Right cardiac atrium (tissue), 5 donors: ENCODE measurements at places on chromosomes 12 and 14.

DNA sequence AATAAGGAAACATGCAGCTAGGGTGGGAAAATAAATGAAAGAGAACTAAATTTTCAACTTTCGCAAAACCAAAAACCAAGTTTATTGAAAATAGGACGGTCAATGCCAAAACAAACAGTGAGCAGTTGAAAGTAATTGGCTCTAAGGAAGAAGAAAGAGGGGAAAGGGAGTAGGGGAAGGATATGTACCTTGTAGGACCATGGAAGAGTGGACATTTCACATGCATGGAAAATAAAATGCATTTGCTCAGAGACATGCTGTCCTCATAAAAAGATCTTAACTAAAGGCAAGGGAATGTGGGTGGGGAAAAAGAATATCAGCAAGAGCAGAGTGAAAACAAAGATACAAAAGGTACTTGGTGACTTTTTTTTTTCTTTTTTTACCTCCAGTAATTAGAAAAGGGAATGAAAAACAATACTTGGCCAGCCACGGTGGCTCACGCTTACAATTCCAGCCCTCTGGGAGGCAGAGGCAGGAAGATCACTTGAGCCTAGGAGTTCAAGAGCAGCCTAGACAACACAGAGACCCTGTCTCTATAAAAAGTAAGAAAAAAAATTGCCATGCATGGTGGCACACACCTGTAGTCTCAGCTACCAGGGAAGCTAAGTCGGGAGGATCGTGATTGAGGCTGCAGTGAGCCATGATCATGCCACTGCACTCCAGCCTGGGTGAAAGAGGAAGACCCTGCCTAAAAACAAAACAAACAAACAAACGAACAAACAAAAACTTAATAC lies 6.6 kb downstream of the TXNDC16 start:
- DNase-seq = no peak

- DNase-seq = no peak
These were observed 38.4 kb upstream of the CPM start for GRCh38 chr12:68971404-68971803.

- peak; percentile 71 for DNase-seq
These were observed 59.1 kb downstream of the RASSF3 start for GRCh38 chr12:64669270-64669842.

DNA sequence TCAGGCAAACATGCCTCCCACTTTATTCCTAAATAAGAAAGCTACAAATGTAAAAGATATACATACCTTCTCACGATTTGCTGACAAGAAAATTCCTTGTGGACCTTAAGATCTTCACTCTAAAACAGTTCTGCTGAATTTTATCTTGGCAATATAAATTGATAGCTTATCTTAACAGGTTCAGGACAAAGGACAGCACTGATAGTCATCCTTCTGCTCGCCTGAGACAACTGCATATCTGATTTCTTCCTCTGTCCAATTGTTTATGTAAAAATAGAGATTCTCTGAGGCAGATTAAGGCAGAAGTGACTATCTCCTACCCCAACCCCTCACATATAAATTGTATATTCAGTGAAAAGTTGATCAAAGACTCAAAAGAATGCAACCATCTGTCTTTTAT lies 44.9 kb downstream of the CAPZA3 start:
- no peak for DNase-seq

- no peak for DNase-seq
These were observed 49.2 kb upstream of the SGPP1 start for GRCh38 chr14:63777024-63777423.

DNA sequence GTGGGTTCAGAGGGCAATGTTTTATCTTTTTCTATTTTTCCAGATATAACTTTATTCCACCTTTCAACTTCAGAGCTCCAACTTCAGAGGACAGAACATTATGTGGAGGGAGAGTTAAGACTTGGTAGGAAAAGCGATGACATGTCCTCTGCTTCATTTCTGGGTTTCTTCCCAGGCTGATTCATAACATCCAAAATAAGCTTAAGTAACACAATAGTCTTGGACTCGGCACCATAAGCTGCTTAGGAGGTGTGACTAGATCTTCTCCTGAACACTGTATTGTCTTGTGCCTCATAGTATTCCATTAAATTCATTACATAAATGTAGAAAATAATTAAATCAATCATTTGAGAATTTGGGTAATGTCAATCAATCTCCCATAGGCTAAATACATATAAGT lies 95.5 kb upstream of the PDE3A start:
- DNase-seq = no peak

DNA sequence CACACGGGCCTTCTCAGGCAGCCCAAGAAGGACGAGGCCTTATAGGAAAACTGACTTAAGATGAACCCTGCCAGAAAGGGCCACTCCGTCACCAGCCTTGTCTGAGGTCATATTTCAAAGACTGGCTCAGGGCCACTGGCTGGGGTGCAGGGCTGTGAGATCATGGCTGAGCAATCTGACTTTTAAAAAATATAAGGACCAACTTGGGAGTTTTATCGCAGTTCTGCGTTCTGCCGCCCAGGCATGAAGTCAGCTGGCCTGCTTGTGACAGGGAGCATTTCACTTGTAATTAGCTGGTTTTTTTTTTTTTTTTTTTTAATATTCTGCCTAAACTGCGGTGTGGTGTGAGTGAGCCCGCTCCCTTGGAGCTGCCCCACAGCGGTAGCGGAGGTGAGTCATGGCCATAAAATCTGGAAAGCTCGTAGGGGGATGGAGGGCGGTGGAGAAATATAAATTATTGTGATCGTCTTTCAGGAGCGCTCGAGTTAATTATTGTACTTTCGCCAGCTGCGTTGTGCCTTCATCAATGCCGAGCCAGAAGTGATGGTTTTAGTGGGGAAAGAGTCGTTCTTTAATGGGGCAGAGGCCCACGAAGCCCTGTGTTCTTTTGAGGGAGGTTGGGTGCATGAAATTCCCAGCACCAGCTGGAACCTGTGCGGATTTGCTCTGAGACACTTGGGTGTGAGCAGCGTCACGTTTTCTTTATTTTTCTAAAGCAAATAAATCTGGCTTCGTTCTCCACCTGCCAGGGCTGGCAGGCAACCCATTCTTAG lies 231.9 kb downstream of the C12orf75 start:
- DNase-seq = peak; percentile 68

DNA sequence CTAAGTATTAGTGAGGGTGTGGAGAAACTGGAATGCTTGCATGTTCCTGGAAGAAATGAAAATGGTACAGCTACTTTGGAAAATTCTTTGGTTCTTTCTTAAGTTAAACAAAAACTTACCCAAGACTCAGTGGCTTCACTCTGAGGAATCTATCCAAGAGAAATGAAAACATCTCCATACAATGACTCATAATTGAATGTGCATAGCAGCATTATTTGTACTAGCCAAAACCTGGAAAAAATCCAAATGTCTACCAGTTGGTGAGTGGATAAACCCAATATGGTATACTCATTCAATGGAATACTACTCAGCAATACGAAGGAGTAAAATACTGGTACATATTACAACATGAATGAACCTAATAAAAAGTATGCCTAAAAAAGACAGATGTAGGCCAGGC lies 18.0 kb upstream of the CRACR2A start:
- DNase-seq = no peak

DNA sequence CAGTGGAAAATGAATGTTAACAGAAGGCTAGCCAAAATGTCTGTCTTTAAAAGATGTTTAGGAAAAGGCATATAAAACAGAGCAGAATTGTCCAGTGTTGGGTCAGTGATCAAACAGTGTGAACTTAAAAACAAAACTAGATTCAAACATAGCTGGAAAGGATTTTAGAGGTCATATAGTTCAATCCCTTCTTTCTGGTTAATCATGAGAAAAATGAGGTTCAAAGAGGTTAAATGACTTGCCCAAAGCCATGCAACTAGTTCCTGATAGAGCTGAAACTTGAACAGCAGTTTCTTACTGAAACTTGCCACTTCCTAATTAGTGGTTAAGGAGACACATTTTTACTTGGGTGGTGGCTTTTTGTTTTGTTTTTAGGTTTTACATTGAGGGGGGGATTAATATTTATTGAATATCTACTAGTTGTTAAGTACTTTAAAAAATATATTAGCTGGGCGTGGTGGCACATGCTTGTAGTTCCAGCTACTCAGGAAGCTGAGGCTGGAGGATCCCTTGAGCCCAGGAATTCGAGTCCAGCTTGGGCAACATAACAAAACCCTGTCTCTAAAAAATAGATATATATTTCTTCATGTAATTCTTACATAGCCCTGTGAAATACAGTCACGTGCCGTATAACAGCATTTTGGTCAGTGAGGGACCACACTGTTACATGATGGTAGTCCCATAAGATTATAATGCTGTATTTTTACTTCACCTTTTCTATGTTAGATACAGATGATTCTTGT lies 20.4 kb downstream of the ACVR1B start:
- no peak for DNase-seq

- DNase-seq = peak; percentile 99
These were observed at the start of gene SPATS2 for GRCh38 chr12:49367381-49368239. TSS of gene SPATS2 (plus strand) at chr12:49367462. CDS start at chr12:49461013, 93,551 bp downstream.

DNA sequence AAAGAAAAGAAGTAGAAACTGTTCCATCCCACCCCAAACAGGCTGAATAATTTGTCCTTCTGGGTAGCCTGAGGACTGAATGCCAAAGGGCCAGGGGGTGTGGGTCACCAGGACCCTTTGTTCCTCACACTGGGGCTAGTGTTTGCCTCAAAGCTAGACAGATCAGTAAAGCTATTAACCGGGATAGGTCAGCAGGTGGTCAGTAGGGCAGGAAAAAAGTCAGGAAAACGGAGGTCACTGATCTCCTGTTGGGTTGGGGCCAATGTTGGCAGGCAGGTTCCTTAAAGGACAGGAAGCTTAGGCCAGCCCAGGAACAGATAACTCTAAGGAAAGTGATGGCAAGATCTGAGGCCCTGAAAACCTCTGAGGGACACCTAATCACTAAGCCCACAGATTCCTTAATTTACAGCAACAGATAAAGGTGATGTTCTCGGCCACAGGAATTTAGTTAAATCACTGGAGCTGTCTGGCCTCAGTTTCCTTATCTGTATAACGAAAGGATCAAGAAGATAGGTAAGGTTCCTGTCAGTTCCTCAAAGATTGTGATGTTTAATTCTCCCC lies 22.7 kb upstream of the TMPO start:
- no peak for DNase-seq

- DNase-seq = no peak
These were observed 73.6 kb downstream of the CMKLR1 start for GRCh38 chr12:108265505-108265904.

DNA sequence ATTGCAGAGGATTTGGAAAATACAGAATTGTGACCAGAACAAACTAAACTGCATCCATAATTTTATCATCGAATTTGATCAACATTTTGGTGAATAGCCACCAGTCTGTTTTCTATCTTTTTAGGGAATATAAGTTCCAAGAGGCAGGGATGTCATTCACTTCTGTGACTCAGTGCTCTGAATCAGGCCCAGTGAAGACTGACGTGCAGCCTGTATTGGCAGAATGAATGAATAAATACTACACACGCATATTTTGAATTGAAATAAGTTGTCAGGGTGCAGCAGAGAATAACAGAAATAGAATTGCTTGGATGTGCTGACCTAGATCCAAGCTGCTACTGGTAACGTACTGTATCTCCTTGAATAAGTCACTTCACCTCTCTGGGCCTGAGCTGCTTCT lies 1.3 kb upstream of the EMP1 start:
- DNase-seq = no peak

DNA sequence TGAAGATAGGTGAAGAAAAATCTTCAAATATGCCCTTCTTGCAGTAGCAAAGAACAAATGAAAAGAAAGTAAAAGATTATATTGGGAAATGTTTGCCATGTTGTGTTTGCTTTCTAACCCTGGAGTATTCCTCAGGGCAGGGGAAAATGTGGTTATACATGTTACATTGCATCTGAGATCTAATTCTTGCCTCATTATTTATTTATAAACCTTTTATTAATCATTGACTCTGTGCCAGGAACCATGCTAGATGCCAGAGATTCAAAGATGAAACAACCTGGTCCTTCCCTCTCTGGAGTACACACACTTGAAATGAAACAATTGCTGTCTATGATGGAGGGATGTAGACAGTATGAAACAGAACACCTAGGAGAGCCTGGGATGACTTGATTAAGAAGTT lies 128.1 kb upstream of the HMGA2 start:
- no peak for DNase-seq

GRCh38 chr14:44477953-44478352 lies 29.1 kb downstream of the FSCB start:
- no peak for DNase-seq

DNA sequence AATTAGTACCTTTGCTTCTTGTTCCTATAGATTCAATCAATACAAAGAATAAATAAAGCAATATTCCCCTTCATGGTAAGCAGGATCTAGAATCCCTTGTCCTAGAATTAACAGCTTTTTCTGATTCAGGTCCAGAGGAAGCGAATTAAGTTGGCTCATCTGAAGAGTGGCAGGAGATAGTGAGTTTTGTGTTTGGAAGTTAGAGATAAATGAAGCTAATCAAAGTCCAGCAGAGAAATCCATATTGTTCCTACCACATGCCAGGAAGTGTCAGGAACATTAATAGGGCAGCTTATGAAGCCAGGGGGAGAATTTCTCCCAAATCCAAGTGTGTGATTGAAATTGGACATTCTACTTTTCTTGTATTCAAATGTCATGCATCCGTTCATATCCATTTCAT lies 13.9 kb downstream of the CAPZA3 start:
- DNase-seq = no peak

DNA sequence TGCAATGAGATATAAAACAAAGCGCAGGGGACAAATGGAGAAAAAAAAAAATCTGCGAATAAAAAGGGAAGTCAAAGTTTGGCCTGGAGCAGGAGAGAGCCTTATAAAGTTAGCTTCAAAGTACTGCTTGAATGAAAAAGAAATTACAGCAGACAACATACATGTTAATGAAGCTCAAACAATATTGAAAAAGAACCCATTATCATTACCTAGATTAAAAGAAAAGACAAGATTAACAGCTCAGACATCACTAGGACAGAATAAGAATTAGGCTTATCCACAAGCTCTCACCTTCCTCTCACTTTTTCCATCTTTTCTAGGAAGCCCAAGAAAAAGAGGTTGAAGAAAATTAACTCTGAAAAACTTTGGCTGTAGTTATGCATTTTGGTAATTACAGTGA lies 503.5 kb downstream of the ETNK1 start:
- no peak for DNase-seq

DNA sequence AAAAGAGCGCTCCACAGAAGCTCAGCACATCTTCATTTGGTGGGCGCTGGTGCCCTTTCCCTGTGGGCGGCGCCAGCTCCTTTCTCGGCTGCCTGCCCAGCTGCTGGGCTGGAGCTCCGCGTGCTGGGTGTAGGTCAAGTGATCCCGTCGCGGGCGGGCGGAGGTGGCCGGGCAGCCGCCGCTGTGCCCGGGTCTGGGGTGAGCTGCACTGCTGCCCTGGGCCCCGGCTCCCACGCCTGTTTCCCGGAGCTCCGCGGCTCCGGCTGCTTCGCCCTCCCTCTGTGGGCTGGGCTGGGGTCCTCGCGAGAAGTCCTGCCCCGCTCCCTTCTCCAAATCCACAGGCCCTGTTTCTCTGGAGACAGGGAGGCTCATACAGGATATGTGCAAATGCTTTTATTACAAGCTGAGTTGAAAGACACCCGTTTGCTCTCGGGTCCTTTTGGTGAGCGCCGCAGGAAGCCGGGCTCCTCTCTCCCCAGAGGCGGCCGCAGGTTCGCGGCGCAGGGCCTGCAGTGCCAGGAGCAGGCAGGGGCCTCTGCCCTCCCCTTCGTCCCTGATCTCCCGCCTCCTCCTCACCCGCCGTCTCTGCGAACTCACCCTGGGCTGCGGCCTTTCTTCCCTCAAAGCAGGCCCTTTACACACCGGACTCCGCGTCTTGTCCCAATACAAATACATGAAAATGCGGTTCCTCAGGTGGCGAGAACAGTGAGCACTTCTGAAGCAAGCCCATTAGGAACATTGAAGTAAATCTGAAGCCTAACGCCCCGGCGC lies 67.8 kb upstream of the CAPRIN2 start:
- peak; percentile 91 for DNase-seq

GRCh38 chr12:92149563-92149962 lies 3.9 kb upstream of the BTG1 start:
- DNase-seq = no peak
